ENCODE measurements at places on chromosomes 4 and X. TPM values are rescaled to one million over a fixed set of nuclear protein-coding genes. Genes with fewer than 3 reads are reported as not detected.

DNA sequence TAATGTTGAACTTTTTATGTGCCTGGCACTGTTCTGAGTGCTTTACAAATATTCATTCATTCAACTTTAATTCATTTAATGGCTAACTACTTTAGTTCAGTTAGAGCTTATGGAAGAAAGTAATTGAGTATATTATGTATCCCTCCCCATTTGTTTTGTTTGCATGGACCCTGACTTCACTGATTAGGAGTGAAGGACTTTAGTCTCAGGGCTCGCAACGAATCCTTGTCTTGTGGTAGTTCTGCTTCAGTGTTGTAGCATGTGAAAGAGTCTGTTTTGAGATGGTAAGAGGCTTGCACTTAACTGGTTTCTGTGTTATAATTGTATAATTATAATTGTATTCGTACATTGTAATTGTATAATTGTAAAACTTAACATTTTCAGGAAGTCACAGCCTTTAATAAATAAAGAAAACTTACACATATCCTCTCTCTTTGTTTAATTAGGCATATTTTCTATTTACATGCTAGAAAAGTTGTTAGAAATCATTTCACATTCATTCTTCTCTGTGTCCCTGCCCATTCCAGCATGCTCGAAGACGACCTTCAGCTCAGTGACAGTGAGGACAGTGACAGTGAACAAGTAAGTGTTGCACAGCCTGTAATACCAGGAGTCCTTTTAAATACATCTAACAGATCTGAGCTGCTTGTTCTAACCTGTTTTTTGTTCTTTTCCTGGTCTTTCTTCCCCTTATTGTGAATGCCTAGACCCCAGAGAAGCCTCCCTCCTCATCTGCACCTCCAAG, 115.1 kb downstream of the KLHL8 start:
- no peak for DNase-seq

- no peak for DNase-seq
Measured at GRCh38 chrX:13717700-13718472, 16.5 kb downstream of the TRAPPC2 start.

- DNase-seq, result no peak
Measured at GRCh38 chrX:120725874-120726273, 96.0 kb upstream of the C1GALT1C1 start.

GRCh38 chr4:146582864-146583263, 55.8 kb upstream of the POU4F2 start:
- no peak for DNase-seq

GRCh38 chrX:105488716-105489115, 268.2 kb upstream of the TEX13A start:
- no peak for DNase-seq

- DNase-seq, result no peak
Measured at GRCh38 chr4:16192631-16193518, 33.4 kb downstream of the TAPT1 start.

DNA sequence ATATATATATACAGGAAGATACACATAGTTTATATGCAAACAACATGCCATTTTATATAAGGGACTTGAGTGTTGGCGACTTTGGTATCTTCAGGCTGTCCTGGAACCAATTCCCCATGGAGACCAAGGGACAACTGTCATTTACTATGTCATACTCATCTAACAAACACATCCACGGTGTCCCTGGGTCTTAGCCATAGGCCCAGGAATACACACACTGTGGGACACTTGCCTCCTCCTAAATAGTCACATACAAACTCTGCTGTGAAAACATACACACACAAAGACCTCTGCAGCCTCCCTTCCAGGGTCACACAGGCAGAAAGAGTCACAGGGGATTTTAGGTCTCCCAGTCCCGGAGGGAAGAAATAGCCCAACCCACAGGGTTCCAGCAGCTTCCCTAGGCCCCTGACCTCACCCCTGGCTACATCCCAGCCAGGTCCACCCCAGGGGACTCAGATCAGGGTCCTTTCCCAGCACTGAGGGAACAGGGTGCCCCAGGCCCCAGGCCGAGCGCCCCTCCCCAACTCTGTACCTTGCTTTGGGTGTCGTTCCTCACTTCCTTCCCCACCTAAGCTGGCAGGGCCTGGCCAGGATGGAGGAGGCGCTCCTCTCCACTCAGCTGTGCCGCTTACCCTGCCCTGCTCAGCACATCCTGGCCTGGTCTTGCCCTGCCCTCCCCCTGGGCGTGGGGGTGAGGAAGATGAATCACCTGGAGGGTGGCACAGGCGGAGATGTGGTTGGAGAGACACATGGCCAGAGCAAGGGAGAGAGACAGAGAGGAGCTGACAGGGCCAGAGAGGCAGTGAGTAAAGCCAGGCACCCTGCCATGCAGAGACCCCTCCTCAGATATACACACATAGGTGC, 21.8 kb downstream of the FGD1 start:
- peak; percentile 68 for DNase-seq

DNA sequence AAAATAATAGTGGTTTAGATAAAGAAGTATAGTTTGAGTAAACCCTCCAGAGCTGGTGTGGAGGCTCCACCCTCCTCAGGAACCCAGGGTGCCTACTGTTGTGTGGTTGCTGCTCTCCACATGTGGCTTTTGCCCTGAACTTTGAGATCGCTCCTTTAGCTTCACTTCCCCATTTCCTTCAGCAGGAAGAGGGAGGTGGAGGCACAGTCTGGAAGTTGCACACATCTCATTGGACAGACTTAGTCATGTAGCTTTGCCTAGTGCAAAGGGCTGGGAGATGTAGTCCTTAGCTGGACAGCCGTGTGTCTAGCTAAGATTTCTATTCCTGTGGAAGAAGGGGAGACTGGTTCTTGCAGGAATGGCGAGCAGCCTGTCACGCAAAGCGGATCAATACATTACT, 37.9 kb downstream of the RGS12 start:
- no peak for DNase-seq

GPR173 gene
- polyA plus RNA-seq, result 0.26 TPM

CXCL1 gene
- 42.3 TPM for polyA plus RNA-seq

PLP1 gene
- 0.01 TPM for polyA plus RNA-seq
